ENCODE measurements at places on chromosomes 12 and 14.

DNA sequence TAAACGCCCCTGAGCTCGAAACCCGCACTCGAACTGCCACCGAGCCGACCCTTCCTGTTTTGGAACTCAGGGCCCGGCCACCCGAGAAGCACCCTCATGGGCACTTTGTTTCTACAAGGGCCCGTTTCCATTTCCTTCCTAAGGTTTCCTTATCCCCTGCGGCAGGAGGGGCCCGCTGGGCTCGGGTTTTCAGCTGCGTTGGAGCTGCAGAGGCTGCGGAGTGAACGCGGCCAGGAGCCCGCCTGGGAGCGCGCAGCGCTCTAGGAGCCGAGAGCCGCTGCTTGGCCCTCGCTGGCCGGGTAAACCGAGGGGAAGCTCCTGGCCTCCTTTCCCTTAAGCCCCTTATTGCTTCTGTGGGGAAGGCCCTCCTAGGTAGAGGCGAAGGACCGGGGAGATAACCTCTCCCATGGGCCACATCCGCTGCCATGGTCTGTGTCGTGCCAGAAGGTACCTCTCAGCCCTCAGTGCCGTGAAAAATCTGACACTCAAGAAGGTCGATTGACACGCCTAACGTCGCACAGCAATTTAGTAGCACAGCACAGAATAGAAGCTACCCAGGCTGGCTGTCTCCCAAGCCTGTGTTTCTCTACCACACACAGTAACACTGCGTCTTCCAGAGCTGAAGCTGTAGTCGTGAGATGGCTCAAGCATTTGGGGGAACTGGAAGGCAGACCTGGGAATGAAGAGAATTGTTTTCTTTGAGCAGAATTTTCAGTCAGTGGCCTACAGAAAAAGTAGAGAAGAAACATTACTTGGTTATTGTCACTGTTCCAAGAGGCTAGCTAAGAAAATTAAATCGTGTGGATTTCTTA lies 12.9 kb upstream of the CALM1 start:
- peak; percentile 60 for DNase-seq

DNA sequence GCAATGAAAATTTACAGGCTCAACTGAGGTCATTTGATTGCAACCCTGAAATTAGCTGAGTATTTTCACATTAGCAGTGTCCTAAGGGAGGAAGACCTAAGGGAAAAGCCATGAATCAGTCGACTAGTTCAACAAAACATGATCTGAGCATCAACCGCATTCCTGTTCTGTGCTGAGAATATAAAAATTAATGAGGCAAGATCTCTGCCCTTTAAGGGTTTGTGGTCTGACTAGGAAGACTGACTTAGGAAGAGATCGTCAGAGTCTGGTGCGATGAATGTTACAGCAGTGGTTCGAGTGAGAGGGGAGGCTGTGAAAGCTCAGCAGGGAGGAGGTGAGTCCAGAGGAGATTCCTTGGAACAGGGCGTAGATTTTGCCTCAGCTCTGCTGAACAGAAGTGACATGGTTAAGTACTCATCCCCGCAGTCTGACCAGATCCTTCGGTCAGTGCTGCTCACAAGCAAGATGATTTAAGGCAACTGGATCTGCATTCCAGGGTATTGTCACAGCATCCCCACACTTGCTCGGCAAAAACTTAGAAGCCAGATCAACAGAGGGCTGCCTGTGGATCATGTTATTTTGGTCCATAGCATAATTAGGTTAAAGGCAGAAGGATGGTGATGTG lies 49.6 kb downstream of the BMAL2 start:
- no peak for DNase-seq

DNA sequence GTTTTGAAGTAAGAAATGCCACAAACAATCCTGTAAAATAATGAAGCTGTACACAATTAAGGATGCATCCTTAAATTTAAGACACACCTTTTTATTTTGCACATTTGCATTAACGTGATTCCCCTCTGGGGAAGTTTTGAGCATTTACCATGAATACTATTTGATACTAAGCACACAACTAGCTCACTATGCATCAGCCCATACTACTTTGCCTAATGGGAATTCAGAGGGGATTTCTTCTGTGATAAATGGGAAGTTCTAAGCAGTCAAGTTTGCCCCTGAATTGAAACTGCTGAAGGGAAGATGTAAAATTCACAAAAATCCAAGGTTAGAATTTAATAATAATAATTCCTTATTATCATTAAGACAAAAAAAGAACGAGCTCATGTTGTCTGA lies 27.4 kb downstream of the SINHCAF start:
- DNase-seq: no peak

- no peak for DNase-seq
These were observed 109.6 kb downstream of the DICER1 start for GRCh38 chr14:95047754-95048153.

DNA sequence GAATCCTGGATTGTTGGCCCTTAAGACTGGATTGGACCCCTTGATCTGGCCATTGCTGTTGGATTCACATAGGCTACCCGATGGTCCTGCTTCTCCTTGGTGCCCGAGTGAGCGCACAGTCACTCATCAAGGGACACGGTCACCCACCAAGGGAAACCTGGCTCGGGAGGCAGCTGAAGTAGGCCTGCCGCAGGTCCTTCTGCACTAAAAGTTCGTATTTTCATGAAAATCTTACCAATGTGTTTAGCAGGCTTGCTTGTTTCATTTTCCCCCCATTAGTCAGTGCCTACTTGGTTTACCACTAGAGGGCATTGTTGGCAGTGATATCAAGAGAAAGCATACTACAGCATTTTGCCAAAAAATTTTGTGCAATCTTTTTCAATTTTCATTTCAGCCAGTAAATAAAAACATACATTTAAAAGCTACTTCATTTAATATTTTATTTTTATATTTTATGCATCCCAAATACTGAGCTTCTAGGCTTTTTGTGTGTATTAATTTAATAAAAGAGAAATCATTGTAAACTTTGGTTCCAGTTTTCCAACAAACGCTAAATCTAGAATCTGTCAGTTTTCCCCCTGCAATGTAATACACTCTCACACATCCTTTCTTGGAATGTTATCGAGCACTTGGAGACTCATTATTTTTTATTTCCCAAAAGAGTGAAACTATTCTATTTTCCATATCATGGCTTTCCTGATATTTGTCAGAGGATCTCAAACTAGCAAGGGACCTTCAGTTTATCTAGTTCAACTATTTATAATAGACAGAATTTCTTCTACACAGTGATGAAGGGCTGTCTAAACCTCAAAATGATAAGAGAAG lies 116.7 kb downstream of the LMNTD1 start:
- peak; percentile 89 for DNase-seq

All from NB4 (cell line).